PC-3 (cell line): ENCODE measurements at places on chromosomes 4 and X. TPM values are rescaled to one million over a fixed set of nuclear protein-coding genes. Genes with fewer than 3 reads are reported as not detected.

The TLR1 gene
- 0.40 and 0.47 TPM in 2 replicates for total RNA-seq

The NDUFA1 gene
- 122 and 167 TPM in 2 replicates for total RNA-seq

- H3K27me3 ChIP-seq, result no peaks in the 10 kb centered on the region
- no peaks in the 10 kb centered on the region for H3K4me1 ChIP-seq
- no peak overlapping the region for H3K4me3 ChIP-seq
- no peak overlapping the region for H3K27ac ChIP-seq
- no peak for DNase-seq
Measured at GRCh38 chrX:66698273-66699204, 59.7 kb upstream of the EDA2R start.

- no peak overlapping the region for H3K4me3 ChIP-seq
- no peaks in the 10 kb centered on the region for H3K36me3 ChIP-seq
- no peaks in the 10 kb centered on the region for H3K27me3 ChIP-seq
- DNase-seq, result no peak
- no peak overlapping the region for H3K27ac ChIP-seq
Measured at GRCh38 chr4:152206185-152206584, 329.7 kb downstream of the FBXW7 start.

DNA sequence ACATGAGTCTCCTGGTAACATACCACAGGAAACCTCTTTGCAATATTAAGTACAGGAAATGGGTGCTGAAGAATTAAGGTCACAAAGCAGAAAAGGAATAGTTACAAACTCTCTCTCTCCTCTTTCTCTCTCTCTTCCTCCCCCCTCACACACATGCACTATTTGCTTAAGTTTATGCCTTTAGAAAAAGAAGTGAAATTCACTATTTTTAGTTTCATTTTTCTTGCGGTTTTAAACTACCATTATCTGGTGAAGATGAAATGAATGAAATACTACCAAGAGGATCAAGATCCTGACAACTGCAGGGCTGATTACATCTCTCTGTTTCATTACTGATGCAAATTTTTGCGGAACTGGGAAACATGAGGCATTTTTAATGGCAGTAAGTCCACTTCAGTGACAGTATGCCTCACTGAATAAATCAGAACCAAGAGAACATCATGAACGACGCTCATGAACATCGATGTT is 64.3 kb upstream of the FTHL17 start:
- no peaks in the 10 kb centered on the region for H3K36me3 ChIP-seq
- DNase-seq, result no peak
- H3K27me3 ChIP-seq, result no peaks in the 10 kb centered on the region
- H3K4me1 ChIP-seq, result no peaks in the 10 kb centered on the region
- no peak overlapping the region for H3K4me3 ChIP-seq

GRCh38 chr4:143441678-143442077 is 71.8 kb upstream of the SMARCA5 start:
- DNase-seq, result no peak
- no peak overlapping the region for H3K4me3 ChIP-seq
- H3K4me1 ChIP-seq, result no peaks in the 10 kb centered on the region
- no peaks in the 10 kb centered on the region for H3K36me3 ChIP-seq

GRCh38 chr4:119231491-119231890 is 19.0 kb downstream of the USP53 start:
- no peak for DNase-seq
- no peak overlapping the region for H3K27ac ChIP-seq
- H3K27me3 ChIP-seq, result no peaks in the 10 kb centered on the region

DNA sequence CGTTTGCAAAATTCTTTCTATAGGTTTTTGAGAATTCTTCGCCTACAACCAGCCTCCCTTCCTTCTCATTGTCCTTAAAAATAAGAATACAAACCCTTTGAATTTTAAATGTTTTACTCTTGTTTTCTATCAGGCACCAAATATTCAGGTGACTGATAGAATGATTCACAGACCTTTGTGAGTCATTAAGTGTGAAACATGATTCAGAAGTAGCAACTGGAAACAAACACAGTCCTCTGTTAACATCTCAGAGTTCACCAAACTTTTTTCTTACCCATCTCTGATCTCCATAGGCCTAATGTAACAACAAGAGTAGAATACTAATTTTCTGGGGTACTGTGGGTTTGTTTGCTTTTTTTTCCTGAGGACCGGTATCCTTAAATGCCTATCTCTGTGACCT is 63.4 kb upstream of the MAB21L2 start:
- DNase-seq, result peak; percentile 74
- no peaks in the 10 kb centered on the region for H3K27me3 ChIP-seq
- peaks cover 23% of the 10 kb centered on the region for H3K4me1 ChIP-seq
- no peak overlapping the region for H3K4me3 ChIP-seq

- H3K27ac ChIP-seq, result no peak overlapping the region
- H3K4me1 ChIP-seq, result peaks cover 16% of the 10 kb centered on the region
- H3K27me3 ChIP-seq, result no peaks in the 10 kb centered on the region
- no peak for DNase-seq
Measured at GRCh38 chrX:19640693-19641374, 125.5 kb upstream of the MAP3K15 start.
